ENCODE measurements at places on chromosomes 7 and 10.

GRCh38 chr7:29340696-29341095 is 146.1 kb downstream of the CHN2 start:
- no peak for DNase-seq

DNA sequence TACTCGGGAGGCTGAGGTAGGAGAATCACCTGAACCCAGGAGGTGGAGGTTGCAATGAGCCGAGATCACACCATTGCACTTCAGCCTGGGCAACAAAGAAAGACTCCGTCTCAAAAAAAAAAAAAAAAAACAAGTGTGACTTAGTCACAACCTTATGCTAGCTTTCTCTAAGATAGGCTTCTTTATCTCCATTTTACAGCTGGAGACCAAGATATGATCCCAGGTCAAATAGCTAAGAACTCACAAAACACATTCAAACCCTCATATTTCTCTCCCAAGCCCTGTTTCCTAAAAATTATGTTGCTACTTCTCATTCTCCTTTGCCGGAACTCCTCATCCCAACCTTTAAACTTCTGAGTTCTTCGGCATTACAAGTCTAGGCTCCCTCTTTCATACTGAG is 13.0 kb upstream of the DHTKD1 start:
- no peak for DNase-seq

- no peak for DNase-seq
Measured at GRCh38 chr7:127876393-127876792, 154.8 kb downstream of the LRRC4 start.

- no peak for DNase-seq
Measured at GRCh38 chr10:60801522-60801921, 23.2 kb downstream of the CDK1 start.

DNA sequence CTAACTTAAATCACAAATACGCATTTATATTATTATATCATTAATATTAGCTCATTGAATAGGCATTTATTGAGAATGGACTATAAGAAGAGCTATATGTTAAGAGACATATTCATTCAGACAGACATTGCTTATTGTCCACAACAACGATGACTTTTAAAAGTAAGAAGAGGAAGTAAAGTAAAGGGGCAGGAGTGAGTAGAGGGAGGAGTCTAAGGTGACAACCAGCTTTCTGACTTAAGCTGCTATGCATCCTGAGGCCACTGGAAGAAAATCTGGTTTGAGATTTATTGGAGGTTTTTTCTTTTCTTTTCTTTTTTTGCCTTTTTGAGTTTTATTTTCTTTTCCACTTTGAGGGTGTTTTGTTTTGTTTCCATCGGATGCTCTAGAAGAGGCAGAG is 723.5 kb downstream of the GRM8 start:
- no peak for DNase-seq

DNA sequence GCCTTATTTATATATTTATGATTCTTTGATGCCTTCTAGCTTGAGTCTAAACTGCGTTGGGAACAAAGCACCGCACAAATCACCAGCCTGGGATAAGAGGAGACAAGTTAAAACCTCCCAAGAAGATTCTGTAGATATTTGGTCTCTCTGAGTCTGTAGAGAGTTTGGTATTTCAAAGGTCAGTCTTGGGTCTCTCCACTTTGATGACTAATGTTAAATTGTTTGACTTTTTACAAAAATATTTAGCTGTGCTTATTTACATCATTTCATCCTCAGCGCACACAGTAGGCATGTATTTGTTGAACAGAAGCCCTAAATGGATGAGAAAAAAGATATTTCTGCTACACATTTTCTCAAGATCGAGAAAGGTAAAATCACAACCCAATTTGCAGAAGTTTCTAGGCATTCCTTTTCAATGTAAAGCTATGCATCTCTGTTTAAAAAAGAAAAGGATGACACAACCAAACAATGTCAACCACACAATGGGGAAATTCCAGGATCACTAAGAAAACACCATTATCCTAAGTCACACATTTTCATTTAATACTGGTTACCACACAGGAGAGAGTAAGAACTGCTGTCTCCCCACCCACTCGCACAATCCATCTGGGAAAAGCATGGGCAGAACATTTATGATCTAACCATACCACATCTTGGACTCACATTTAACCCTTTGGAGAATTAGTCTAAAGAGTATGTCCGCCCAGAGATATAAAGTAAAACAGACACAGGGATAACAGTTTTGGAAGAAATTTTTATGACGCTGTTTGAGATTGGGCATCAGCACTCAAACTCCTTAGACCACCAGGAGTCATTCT is 4.4 kb downstream of the CDK6 start:
- no peak for DNase-seq

DNA sequence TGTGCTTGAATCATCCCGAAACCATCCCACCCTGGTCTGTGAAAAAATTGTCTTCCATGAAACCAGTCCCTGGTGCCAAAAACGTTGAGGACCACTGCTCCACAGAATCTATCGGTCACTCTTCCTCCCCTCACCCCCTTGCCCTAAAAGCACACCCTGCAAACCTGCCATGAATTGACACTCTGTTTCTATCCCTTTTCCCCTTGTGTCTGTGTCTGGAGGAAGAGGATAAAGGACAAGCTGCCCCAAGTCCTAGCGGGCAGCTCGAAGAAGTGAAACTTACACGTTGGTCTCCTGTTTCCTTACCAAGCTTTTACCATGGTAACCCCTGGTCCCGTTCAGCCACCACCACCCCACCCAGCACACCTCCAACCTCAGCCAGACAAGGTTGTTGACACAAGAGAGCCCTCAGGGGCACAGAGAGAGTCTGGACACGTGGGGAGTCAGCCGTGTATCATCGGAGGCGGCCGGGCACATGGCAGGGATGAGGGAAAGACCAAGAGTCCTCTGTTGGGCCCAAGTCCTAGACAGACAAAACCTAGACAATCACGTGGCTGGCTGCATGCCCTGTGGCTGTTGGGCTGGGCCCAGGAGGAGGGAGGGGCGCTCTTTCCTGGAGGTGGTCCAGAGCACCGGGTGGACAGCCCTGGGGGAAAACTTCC is 784 bp upstream of the SERPINE1 start:
- no peak for DNase-seq

- DNase-seq: no peak
Measured at GRCh38 chr10:29491918-29492317, 142.9 kb downstream of the SVIL start.

- no peak for DNase-seq
Measured at GRCh38 chr10:20369863-20370736, 527.0 kb downstream of the NEBL start.

DNA sequence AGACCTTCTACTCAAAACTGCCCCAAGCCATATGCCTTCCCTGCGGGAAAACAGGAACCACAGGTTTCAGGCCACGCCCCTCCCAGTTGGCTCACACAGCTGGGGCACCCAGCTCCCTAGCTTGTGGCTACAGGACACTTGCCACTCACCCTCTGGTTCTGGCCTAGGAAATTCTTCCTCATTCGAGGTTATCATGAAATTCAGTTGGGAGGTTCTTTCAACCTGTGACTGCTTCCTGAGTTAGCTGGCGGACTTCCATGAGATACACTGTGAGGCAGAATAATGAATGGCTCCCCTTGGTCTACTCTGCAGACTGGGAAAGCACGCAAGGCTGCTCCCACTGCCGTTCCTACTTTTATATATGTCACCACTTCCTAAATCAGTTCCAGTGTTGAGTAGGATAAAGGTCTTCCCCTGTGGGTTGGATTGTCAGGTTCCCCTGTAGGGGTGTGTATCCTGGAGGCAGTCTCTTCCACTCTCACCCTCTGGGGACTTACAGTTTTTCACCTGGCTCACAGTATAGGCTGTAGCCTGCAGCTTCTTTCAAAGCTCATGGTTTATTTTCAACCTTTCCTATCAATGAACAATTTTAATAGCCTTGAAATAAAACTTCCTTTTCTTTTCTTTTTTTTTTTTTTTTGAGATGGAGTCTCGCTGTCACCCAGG is 37.0 kb downstream of the GPR22 start:
- DNase-seq: no peak

GRCh38 chr10:122244001-122244975 is 26.8 kb upstream of the BTBD16 start:
- no peak for DNase-seq

GRCh38 chr7:157136372-157136771 is 2.4 kb upstream of the UBE3C start:
- DNase-seq: no peak

DNA sequence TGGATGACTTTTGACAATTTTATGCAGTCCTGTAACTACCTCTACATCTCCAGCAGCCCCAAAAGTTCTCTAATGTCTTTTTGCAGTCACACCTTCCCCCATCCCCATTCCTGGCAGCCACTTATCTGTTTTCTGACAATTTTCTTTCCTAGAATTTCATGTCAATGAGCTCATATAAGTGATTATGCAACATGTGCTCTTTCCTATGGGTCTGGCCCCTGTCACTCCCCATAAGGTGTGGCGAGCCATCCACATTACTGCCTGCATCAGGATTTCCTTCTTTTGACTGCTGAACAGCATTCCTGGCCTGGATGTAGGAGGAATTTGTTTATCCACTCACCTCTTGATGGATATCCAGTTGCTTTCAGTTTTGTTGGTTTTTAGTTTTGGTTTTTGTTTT is 146.7 kb upstream of the MGMT start:
- DNase-seq: no peak

GRCh38 chr7:22871661-22872060 is 49.0 kb upstream of the TOMM7 start:
- no peak for DNase-seq

DNA sequence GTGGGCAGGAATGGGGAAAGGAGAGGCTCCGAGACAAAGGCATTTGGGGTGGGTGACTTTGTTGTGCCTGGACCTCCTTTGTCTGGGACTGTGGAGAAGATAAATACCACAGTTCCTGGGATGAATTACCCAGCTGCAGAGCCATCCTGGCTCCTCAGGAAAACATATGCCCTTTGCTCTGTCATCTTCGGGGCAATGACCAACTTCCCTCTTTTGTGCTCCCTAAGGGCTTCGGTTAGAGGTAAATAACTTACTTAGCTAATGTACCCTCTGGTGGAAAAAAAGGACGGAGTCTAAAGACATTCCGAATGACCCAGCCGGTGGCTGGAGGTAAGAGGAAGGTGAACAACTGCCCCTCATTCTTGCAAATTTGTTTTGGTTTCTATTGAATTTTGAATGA is 345.7 kb downstream of the GATA3 start:
- DNase-seq: no peak

DNA sequence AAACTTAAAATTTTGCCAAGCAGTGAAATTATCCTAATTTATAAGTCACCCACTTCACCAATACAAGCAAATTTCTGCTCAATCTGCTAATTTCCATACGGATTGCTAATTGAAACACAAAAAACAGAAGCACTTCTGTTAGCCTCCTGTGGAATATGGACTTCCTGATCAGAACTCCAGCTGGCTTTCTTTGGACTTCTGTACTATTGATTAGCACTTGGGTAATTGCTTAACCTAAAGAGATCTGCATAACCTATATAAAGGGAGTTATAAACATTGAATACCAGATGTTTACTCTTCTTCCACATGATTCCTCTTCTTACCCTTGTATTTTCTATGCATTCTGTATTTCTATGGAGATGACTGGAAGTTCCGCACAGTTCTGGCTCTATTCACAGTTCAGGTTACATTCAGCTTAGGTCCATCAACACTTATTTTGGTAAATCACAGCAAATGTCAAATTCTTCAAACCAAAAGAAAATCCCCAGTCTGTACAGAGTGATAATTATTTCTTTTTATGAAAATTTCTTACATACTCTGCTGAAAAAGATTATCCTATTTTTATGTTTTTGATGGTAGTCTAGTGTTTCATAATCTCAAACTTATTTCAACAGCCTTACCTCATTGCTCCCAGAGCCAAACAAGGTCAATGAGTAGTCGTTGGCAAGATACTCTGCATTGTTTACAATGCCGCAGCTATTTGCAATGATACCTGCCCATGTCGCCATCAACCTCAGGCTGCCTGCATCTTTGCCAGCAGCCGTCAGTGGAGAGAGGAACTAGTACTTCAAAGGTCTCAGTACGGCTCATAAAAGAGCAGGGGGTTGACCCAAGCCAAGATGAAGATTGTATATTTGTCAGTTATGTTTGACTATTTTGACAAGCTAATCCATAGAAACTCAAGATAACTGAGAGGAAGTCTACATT is 225.6 kb downstream of the AHR start:
- no peak for DNase-seq

DNA sequence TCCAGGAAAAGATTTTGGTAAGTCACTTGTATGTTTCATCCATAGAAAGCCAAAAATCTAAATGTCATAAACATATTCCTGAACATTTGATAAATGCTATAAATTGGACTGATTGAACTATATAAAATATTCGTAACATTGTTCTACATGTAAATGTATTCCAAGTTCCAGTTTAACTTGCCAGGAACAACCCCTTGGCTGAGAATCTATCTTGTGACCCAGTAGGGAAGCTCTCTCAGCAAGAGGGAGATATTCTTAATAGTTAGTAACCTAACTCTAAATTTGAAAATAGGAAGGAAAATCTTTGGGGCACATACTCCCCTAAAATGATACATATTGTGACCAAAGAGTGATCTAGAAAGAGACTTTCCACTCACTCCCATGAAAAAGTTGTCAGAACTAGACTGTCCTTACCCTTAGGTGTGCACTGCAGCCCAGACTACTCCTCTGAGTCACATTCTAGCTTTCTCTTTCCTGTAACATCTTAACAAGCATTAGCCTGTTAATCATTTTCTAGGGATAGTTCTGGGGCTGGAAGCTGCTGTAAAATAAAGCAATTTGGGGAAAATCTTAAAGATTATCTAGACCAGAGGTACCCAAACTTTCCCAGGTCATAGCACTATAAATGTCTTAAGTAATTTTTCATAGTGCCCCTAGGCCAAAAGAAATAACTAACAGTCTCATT is 73.7 kb upstream of the SKAP2 start:
- no peak for DNase-seq

- no peak for DNase-seq
Measured at GRCh38 chr7:114426382-114426781, 11.8 kb downstream of the FOXP2 start.

DNA sequence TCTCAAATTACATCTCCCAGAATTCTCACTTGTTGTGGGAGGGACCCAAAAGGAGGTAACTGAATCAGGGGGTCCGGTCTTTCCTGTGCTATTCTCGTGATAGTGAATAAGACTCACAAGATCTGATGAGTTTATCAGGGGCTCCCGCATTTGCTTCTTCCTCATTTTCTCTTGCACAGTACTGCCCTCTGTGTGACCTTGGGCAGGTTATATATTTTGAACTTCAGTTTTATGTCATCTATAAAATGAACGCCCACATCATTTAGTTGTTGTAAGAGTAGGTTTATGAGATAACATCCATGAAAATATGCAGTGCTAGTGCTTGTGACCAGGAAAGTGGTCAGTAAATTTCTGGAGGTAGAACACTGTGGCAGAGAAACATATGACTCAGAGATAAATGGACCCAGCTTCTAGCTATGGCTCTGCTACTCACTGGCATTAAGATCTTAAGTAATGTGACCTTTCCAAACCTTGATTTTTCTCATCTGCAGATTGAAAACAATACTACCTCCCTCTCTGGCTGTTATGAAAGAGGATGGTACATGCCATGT is 44.3 kb downstream of the SCRN1 start:
- no peak for DNase-seq

GRCh38 chr7:44533301-44534055 is 7.7 kb downstream of the NPC1L1 start:
- DNase-seq: no peak

- no peak for DNase-seq
Measured at GRCh38 chr10:1461016-1461415, 276.3 kb downstream of the ADARB2 start.
